Occipital lobe (tissue), 3 donors: ENCODE measurements at places on chromosomes 12 and 14. TPM values are rescaled to one million over a fixed set of nuclear protein-coding genes. Genes with fewer than 3 reads are reported as not detected.
A peak's percentile ranks its signal among the peaks of the same experiment; 100 is the strongest.

- DNase-seq: no peak
Measured at GRCh38 chr14:101737414-101738339, 23.8 kb upstream of the PPP2R5C start.

- no peak for DNase-seq
Measured at GRCh38 chr12:100715976-100716944, 78.3 kb upstream of the ANO4 start.

The CMA1 gene
- total RNA-seq: not detected

GRCh38 chr14:68450391-68451120, 342.3 kb downstream of the ZFP36L1 start:
- DNase-seq: no peak

The TEX52 gene
- total RNA-seq: not detected

DNA sequence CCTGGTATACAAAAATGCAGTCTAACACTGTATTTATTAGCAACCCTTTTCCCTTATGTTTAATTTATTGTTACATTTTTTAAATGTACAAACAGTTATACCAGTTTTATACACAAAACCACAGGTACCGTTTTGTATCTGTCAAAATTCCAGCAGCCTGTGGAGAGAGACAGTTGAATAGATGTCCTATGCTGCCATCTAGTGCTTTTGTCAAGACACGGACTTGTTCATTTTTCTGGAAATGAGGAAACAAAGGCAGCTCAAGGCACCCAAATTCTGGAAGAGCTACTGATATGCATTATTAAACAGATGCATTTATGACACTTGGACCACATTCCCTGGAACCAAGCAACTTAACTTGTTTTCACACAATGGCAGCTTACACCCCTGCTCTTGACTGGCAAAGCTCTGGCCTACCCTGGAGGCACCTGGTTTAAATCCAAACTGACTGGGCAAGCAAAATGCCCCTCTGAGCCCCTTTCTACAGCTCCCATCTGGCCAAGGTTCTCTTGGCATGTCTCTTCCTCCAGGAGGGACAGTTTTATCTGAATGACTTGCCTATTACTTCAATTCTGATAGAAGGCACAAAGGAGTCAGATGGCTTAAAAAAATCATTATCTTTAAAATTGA, 286.9 kb upstream of the PRKD1 start:
- peak; percentile 12 for DNase-seq

DNA sequence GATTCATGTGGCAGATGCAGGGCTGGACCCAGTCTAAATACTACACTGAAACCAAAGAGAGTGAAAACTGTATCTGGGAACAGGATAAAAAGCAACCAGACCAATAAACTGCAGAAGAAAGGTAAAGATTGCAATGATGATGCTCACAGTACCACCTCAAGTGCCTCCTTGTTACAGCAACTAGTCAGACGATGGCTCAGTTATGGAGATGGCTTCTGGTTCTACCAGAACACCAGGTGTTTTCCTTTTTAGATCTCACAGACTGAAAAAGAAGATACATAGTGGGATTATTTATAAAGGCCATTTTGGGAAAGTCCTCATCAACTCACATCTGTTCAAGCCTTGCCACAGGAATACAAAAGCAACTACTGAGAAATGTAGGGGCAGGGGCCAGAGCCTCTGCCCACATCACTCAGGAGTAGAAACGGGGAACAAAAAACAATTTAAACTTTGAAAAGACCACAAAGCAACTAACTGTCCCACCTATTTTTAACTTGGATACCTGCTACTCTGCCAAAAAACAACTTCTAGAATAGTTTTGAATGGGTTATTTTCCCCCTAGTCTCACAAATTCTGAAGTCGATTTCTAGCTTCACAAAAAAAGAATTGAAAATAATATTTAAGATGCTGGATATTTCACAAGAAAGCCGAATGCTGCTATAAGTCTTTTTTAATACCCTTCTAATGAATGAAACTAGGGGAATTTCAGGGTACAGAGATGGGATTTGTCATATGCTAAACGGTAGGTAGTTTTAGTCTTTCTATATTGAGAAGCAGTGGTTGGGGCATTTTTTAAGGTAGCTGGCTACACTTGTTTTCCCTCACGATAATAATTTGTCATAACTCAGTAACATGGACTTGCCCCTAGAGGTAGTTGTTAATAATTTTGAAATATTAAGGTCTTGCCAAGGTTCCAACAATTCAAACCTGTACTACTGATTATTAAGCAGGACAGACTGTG, 197.2 kb upstream of the TMPO start:
- DNase-seq: no peak

GRCh38 chr14:69473946-69474345, 10.6 kb upstream of the PLEKHD1 start:
- DNase-seq: no peak

The C14orf132 gene
- 72.5 TPM for total RNA-seq

- DNase-seq: no peak
Measured at GRCh38 chr12:13169272-13169671, 27.3 kb upstream of the EMP1 start.

The MYO1H gene
- total RNA-seq: 0.16 TPM
